ENCODE measurements at places on chromosomes 5 and 9.

- no peak for DNase-seq
Measured at GRCh38 chr5:133405275-133406034, 206.9 kb downstream of the FSTL4 start.

- DNase-seq: no peak
Measured at GRCh38 chr5:150323092-150323491, 20.4 kb upstream of the ARSI start.

DNA sequence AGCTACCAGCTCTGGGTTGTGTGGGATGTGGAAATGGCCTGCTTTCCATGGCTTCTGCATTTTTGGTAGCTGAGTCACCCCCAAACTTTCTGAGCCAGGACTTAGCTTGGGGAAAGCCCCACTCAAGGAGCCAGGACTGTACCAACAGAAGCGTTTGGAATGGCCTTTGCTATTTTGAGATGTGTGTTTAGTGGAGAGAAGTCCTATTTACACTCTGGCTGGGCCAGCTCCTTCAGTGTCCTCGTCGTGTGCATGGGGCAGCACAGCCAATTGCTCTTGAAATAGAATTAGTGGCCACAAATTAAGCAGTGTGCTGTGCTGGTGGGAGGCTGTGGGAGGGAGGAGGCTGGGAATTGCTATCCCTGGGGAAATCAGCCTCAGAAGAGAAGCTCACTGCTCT lies 51.6 kb downstream of the ENTREP1 start:
- no peak for DNase-seq

GRCh38 chr5:137935190-137935589 lies 45.9 kb downstream of the PKD2L2 start:
- no peak for DNase-seq

DNA sequence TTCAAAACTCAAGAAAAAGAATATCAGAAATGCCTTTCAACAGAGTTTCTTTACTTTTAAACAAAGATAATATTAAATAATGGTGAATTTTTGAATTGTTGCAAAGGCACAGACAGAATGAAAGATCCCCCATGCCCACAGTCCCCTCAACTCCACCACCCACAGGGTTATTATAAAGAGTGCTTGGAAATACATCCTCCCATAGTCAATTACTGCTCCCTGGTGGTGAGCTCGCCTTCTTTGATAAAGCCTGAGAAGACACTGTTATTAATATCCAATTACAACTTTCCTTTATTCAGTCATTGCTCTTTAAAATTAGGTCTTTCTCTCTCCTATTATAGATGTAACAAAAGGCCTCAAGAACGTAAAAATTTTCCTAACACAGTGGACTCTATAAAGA lies 490.2 kb upstream of the RORB start:
- DNase-seq: no peak

- no peak for DNase-seq
Measured at GRCh38 chr5:117893211-117893610, 1095.1 kb downstream of the DTWD2 start.

DNA sequence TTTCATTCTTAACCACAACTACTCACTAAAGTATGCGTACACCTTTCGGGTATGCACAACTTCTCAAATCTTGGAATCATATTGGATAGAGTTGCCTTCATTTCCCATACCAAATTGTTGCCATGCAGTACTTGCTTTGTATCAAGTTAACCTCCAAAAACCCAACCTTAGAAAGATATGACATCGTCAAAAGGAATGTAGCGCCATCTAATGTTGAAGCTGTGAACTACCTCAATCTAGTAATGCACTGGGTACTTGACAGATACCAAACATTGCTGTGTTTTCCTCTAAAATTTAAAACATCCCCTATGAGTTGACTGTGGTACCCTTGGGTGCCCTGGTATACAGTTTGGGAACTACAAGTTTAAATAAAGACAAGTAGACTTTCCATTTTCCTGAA lies 318.4 kb downstream of the ARL15 start:
- DNase-seq: no peak

All from activated naive CD8-positive, alpha-beta T cell treated with anti-CD3 and anti-CD28 coated beads, Interleukin-2, amount 50 U/mL, for 16 hours (primary cell).